ENCODE measurements at places on chromosomes 7 and 10.
A peak's percentile ranks its signal among the peaks of the same experiment; 100 is the strongest.

- no peak for DNase-seq
Observed at GRCh38 chr10:88594482-88594881, 7.9 kb downstream of the LIPJ start.

- no peak for DNase-seq
Observed at GRCh38 chr7:64618785-64619456, 47.0 kb upstream of the ZNF107 start.

GRCh38 chr7:30927559-30927958, 15.9 kb downstream of the AQP1 start:
- no peak for DNase-seq

DNA sequence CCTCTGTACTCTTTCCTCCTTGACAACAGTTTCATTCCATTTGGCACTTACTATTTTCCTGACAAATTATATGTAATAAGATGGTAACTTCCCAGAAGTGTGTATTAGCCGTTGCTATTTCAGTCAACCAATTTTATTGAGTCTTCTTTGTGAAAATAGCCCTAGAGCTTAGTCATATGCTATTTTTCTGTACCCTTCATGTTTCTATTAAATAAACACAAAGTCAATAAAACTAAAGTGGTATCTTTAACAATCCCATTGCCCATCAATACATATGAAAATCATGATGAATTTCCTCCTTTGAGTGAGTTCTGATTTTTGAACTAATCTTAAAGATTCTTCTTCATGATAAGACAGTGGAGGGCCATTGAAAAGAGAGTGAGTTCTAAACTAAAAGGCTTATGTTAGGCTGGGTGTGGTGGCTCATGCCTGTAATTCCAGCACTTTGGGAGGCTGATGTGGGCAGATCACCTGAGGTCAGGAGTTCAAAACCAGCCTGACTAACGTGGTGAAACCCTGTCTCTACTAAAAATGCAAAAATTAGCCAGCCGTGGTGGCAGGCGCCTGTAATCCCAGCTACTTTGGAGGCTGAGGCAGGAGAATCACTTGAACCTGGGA, 5.9 kb upstream of the MYPN start:
- no peak for DNase-seq

- DNase-seq: no peak
Observed at GRCh38 chr10:107747851-107748250, 583.3 kb upstream of the SORCS1 start.

DNA sequence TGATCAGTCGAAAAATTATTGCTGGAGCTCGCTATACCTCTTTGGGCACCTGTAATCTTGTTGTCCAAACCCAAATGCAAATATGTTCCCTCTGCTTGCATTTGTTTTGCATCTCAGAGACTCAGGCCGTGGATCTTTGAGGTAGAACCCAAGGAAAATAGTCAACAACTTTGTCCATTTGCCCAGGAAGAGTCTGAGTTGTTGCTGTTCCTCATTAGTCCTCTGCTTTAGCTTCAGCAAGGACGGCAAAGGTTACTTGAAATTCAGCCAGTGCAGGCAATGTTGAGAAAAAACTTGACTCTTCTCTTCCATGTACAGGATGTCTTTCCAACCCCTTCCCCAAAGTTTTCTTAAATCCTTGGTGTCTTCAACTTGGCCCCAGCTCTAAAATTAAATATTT, 45.8 kb downstream of the PDK4 start:
- no peak for DNase-seq

DNA sequence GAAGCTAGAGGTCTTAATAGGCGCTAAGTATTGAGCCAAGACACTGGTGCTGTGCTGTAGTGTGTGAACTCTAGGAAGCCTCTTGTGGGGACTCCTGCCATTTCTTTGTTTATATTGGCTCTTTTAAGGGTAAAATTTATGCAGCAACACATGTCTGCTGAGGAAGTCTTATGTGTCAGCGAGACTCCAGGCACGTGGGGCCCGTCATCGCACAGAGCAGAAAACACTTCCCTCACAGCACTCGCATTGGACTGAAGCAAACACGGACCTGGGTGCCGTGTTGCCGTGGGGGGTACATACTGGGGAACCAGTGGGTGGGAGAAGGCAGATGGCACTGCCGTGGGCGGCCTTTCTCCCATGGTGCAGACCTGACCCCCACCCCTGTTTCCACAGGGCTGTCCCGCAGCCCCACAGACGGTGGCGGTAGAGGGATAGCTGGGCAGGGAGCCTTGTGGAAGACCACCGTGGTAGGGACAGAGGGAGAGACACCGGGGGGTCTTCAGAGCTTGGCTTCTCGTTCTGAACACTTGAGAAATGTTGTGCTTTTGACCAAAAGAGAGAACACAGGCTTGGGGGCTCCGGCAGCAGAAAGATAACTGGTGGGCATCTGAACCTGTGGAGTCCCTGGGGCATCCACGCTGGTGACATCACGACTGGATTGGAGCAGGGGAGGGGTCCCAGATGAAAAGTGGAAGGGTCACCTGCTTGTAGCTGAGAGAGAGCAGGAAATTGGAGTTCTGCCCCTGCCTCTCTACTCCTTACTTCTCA, 284.7 kb upstream of the SHH start:
- no peak for DNase-seq

DNA sequence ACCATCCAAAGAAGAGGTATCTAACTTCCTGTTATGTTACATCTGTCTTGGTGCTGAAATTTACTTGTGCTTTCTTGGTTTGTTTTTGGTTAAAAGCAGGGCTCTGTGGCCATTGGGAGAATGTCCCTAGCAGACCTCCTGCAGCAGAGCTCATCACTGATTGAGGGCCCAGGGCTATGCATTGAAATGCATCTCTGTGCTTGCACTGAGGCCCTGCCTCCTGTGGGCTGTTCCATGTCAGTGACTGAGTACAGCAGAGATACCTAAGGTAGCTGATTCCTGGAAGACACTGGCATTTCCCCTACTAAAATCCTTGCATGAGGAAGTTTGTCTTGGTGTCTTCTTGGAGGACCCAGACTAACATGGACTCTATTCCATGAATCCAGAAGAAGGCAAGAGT, 213.9 kb downstream of the FRMD4A start:
- no peak for DNase-seq

DNA sequence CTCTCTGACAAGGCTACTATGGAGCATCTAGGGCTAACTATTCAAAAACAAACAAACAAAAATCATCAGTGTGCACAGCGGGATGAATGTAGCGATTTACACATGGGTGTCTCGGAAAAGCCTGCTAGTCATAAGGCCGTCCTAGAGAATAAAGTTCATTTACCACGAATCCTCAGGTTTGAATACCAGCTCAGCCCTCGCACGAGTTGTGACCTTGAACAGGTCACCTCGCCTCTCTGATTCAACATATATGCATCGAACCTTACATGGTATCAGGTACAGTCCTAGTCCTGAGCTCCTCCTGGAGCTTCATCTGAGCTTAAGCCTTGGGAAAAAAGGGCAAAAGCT, 572 bp downstream of the ATP5MF start:
- DNase-seq: no peak

DNA sequence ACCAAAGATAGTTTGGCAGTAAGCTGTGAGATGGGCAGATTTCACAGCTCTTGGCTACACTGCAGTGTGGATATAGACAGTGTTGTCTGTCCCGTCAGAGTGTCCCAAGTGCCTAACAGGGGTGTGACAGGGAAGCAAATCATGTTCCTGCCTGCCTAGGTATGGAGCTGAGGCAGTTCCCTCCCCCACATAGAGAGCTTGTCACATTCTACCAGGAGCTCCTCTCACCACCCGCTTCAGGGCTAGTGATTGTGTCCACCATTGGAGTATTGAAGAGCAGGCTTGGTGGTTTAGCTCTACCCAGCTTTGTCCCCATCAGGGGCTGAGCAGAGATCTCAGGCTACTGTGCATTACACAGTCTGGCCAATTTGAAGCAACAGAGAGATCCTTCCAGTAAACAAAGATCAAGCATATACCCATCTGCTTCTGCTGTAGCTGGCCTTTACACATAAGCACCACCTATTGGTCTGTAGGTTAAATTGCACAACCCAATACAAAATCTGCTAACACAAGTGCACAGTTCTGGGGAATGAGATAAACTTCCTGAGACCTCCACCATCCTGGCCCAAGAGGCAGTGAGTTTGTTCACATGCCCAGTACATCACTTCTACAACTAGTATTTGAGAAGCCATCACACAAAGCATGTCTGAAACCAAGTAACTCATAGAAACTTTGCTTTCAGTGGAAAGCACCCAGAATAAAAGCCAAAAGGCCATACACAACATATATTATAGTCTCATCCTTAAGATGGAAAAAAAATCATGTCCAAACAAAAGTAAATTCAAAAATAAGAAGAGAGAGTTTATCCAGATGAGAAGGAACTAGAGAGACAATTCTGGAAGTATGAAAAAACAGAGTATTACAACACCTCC, 67.3 kb downstream of the GLCCI1 start:
- no peak for DNase-seq

DNA sequence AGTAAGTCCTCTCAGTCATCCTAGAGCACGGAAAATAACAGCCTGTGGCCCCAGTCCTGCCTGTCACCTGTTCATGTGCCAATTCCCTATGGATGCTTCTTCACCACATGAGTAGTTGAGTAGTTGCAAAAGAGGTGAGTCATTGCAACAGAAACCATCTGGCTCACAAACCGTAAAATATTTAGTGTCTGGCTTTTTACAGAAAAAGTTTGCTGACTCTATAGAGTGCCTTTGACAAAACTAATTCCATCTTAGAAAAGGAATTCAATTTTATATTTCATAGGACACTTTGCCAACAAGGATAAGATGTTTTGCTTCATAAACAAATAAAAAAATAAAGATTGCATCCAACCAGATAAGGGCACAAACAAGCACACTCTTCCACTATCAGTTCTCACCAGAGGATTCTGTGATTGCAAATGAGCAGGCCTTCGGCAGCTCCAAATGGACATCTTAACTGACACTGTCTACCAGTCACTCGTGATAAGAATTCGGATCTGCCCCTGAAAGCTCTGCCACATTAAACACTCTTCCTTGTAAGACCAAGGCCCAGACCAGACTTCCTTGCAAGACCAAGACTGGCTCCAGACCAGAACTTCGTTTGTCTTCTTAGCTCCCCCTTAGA, 242.7 kb upstream of the SEMA3C start:
- no peak for DNase-seq

DNA sequence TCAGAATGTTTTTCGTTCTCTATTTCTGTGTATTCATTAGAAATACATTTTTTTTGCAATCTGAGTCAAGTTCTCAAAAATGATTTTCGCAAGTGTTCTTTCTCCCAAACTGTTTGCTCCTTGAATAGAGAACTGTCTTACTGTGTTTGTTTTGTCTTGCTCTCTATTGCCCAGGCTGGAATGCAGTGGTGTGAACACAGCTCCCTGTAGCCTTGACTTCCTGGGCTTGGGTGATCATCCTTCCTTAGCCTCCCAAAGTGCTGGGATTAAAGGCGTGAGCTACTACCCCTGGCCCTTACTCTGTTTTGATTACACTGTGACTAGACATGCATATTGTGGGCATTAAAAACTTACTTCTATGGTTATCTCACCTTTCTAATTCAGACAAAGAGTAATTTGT, 56.7 kb downstream of the LUC7L2 start:
- no peak for DNase-seq

GRCh38 chr7:30148951-30149459, 14.2 kb downstream of the MTURN start:
- no peak for DNase-seq

- DNase-seq: peak; percentile 57
Observed at GRCh38 chr7:148262721-148263229, 327.8 kb upstream of the C7orf33 start.

DNA sequence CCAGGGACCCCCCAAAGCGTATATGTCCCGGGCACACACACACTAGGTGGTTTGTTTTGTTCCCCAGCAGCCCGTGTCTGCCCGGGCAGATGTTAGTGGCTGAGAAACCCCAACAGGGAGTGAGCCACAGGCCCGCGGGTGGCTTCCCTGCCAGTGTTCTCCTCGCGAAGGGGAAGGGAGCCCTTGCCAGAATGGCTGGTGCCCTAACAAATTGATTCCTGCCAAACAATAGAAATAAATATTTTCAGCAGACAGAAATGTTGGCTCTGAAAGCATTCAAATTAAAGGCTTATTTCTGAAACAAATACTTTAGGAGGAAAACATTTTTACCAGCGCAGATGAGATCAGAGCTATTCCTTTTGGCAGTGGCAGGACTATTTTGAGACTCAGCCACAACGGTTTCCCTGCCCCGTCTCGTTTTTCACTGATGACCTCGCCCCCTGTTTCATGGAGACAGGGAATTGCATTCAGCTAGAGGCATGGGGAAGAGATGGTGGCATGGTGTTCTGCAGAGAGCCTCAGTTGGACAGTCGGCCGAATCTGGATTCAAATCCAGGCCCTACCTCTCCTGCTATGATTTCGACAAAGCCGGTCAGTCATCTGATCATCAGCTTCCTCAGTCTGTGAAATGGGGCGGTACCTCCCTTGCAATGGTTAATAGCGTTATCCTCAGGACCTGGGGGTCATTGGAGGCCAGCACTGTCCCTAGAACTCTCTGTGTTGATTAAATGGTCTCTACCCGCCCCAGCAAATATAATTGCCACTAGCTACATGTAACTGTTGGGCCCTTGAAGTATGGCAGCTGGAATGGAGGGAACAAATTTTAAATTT, 84.5 kb downstream of the CUX1 start:
- DNase-seq: no peak

GRCh38 chr7:18425227-18425626, 70.3 kb upstream of the HDAC9 start:
- no peak for DNase-seq

DNA sequence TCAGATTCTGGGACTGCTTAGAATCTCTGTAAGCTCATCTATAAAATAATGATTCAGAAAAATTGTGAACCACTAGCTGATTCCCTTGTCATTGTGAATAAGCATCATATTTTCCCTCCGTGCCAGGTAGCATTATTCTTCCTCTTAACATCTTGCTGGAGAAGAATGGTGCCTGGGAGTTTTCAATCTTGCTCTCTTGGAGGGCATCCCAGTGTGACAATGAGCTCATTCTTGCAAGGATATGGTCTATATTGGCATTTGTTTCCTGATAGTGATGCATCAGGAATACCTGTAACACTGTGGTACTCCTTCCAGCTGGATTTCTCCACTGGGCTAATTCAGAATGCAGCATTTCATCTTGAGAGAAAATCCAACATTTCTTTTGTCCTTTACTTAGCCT, 126.4 kb upstream of the ITGB1 start:
- no peak for DNase-seq

DNA sequence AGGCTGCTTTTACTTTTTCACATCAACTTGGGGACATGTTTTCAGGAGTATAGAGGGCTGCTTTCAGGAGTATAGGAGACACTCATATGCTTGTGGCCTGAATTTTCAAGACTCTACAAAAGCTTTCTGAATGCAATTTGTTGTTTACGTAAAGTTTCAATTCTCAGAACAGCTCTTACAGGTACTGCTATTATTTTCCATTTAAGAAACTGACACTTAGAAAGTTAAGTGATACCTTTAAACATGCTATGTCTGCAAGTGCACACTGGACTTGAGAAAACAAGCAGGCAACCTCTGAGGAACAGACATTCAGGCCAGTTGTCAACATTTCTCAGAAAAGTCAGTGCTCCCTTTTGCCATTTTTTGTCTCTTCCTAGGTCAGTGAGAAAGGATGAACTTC, 70.0 kb upstream of the PHYHIPL start:
- DNase-seq: no peak

DNA sequence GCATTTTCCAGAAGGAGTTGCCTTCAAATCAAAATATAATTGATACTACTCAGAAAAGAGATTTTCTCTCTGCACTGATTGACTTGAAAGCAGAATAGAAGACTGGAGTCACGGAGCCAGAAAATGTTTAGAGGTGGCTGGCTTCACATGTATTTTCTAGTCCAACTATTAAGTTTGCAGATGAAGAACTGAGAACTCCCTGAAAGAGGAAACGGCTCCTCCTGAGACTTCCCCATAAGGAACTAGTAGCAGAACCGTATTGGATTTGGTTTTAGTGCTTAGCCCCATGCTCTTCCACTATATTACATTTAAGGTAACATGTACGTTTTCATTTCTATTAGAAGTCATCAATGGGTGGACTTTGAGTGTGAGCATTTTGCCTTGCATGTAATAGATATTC, 946.3 kb downstream of the CNTNAP2 start:
- no peak for DNase-seq

Measured in activated T-cell treated with anti-CD3 and anti-CD28 coated beads for 1 hour (primary cell).